Pulmonary artery endothelial cell (primary cell): ENCODE measurements at places on chromosomes 4 and X.

DNA sequence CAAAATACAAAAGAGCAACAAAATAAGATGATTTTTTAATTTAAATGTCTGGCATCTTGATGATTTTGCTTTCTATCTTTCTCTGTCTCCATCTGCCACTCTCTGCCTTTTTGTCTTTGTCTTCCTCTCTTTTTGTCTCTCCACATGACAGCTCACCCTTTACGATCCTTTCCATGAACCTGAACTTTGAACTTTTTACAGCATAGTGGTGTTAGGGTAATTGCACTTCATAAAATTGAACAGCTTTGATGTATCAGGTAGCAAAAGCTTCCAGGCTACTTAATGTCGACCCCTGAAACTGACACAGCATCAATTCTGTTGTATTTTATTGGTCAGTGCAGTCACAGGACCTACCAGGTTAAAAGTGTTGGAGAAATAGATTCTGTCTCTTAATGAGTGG lies 1517.0 kb downstream of the ADGRL3 start:
- no peak for DNase-seq

DNA sequence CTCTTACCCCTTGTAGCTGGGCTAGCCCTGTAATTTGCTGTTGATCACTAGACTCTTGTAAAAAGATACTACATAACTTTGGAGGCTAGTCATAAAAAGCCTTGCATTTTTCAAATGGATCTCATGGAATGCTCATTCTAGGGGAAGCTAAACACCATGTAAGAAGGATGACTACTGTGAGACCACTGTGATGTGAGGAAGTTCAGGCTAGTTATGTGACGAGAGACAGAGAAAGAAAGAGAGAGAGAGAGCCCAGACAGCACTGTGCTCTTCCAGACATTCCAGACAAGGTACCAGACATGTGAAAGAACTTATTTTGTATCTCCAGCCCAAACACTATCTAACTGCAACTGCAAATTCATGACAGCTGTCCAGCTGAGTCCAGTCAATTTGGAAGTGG lies 404.6 kb upstream of the PITX2 start:
- DNase-seq = no peak

GRCh38 chr4:169707958-169708643 lies 49.6 kb downstream of the HPF1 start:
- no peak for DNase-seq

DNA sequence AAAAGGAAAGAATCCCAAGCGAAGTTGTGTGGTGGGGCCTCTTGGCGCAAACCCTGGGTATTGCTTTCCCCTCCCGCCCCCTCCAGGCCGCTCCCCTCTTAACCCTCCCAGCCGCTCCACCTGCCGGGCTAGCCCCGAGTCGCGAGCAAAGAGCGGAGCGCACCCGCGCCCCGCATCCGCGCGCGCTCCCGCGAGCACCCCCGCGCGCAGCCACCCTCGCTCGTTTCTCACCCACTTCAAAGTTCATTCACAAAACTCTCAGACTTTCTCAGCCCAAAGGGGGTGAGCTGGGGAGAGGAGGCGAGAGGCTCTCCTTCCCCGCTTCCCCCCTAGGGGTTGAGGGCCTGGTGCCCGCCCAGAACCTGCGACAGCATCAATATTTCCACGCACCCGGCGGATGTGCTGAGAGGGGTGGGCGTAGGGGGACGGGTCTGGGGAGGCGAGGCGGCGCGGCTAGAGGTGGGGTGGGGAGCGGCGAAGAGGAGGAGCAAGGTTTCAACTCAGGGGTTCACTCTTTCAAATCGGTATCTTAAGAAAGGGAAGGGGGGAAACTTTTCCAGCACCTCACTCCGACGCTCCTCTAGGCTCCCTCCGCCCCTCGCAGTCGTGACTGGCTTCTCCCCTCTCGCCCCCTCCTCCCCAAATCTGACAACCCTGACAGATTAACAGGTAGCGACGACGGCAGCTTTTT lies 1.8 kb downstream of the MAML3 start:
- no peak for DNase-seq

- DNase-seq = no peak
These were observed 61.9 kb downstream of the ARHGAP10 start for GRCh38 chr4:147793569-147794313.

GRCh38 chr4:110754716-110755115 lies 131.8 kb upstream of the PITX2 start:
- no peak for DNase-seq

GRCh38 chr4:186900232-186900900 lies 176.7 kb upstream of the FAT1 start:
- no peak for DNase-seq

DNA sequence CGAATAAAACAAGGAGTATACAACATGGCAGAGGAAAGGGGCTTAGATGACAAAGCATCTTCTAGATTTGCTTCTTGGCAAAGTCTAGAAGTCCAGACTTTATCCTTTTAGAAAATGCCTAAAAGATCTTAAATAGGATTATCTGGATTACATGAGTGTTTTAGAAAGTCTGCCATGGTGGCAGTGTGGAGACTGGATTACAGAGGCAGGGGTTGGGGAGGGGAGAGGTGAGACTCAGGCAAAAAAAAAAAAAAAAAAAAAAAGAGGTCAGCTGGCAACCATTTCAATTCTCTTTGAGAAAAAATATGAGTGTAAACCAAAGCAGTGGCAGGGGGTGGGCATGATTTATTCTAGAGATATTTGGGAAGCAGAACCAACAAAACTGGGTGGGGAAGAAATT lies 17.4 kb downstream of the ZNF827 start:
- DNase-seq = no peak

GRCh38 chrX:1700757-1701156 lies 85.9 kb downstream of the ASMT start:
- DNase-seq = no peak
